NCI-H146 (cell line): ENCODE measurements at places on chromosomes 7 and 10.

- DNase-seq: no peak
Measured at GRCh38 chr7:29287366-29287765, 92.8 kb downstream of the CHN2 start.

DNA sequence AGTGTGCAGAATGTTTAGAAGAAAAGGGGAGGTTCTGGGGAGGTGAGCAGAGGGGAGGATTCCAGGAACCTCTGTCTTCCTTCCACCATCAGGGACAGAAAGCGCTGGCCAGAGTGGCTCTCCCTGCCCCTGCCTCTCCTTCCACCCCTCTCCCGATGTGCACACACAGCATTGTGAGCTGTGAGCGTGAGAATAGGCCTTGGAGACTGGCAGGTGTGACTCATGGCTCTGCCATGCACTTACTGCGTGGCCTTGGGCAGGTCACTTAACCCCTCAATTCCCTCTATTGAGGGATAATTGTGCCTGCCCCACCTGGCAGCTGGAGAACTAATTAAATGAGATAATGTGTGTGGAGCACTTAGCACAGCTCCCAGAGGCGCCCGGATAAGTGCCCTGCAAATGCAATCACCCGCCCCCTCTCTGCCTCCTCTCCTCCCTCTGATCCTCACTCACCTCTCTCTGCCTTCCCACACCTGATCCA lies 115.4 kb downstream of the ZMIZ1 start:
- peak; percentile 80 for DNase-seq

- no peak for DNase-seq
Measured at GRCh38 chr10:60426425-60426824, 36.8 kb upstream of the ANK3 start.

DNA sequence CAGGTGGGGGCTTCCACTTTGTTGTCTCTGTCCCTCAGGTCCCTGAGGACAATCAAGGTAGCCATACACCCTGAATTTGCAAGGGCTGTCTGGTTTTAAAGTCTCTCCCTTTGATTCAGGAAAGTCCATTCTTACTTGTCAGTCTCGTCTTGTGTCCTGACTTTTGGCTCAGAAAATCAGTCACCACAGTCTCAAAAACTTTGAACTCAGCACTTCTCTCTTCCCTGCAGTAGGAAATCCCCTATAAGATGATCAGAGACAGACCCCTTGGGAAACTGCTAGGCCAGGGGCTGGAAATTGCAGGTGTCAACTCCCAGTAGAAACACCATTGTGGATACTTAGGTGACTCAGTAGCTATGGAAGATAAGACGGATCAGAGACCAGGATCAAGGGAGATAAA lies 73.1 kb downstream of the CDC123 start:
- no peak for DNase-seq

GRCh38 chr10:74175510-74176379 lies 24.7 kb downstream of the ADK start:
- DNase-seq: no peak

GRCh38 chr7:16652240-16652583 lies 6.2 kb downstream of the BZW2 start:
- no peak for DNase-seq

GRCh38 chr10:133324198-133324792 lies 12.4 kb downstream of the CALY start:
- DNase-seq: peak; percentile 91
